ENCODE measurements at places on chromosomes 5 and 9.

DNA sequence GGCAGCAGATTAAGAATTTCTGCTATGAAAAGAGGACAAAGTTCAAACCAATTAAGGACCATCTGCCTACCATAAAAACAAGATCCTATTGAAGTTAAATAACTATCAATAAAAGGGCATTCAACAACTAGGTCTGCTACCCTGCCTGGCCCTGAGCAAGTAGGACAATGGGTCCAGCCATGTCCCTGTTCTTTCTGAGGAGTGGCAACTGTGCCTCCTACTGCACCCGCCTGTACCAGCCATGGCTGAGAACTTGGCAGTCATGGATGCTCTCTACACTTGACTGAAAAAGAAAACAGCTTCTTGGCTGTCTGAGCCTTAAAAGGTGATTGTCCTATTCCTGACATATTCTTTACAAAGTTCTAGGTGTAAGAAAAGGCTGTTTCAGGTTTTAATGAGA, 652.4 kb downstream of the PDE4D start:
- no peak for DNase-seq

DNA sequence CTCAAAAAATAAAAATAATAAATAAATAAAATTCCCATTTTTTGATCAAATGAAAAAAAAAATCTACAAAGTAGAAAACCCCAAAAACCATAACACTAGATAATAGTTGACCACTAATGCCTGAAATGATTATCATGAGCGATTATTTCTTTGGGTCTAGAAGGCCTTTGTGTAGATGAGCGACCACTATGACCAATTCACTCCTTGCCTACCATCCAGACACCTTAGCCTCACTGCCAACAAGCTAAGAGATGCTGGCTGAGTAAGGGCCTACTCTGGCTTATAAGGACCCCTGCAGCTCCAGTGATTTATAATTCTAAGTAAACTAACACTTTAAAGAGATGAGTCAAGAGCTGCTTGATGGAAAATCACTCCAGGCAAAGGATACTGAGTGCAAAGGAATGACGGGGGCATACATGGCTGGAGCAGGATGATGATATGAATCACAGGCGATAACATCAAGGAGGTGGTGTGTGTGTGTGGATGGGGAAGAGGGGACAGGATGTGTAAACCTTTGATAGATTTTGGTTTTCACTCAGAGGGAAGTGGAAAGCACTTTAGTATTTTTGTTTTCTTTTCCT, 4.8 kb upstream of the F2RL1 start:
- peak; percentile 94 for DNase-seq

- no peak for DNase-seq
These were observed 82.1 kb downstream of the PRKACG start for GRCh38 chr9:68931821-68932220.

- peak; percentile 85 for DNase-seq
These were observed 604.2 kb upstream of the CLINT1 start for GRCh38 chr5:158463188-158463587.

GRCh38 chr9:112487008-112487798, 576 bp downstream of the KIAA1958 start:
- peak; percentile 76 for DNase-seq

GRCh38 chr9:117340422-117340821, 74.4 kb downstream of the ASTN2 start:
- DNase-seq, result no peak

Measured in GM23248 (cell line).